ENCODE measurements at places on chromosomes 4 and X.

- DNase-seq, result peak; percentile 35
Observed at GRCh38 chr4:155667222-155667567, 547 bp downstream of the GUCY1A1 start.

- no peak for DNase-seq
Observed at GRCh38 chr4:84874619-84875018, 91.9 kb downstream of the WDFY3 start.

DNA sequence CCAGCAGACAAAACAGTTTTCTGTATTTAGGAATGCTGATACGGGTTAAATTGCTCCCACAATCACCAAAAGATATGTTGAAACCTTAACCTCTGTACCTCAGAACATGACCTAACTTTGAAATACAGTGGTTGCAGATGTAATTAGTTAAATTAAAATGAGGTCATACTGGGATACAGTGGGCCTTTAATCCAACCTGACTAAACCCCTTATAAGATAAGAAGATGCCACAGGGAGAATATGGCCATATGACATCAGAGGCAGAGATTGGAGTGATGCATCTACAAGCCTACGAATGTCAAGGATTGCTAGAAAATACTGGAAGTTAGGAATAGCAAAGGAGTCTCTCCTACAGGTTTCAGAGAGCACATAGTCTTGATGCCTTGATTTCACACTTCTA lies 32.1 kb upstream of the PARM1 start:
- DNase-seq, result no peak

DNA sequence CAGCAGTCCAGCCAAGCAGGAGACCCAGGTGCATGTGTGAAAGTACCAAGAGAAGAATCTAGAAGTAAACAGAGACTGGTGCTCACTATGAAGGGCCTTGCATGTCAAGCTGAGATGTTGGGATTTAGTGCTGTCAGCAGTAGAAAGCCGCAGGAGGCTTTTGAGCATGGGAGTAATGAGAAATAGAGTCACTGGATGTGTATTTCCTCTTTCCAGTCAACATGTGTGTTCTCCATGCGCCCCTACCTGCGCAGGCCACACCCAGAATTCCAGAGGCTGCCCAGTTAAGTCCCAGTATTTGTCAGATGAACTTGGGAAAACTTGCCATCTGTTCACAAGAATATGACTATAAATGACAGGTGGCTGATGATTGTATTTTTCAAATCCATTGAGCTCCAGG lies 4.5 kb upstream of the MAMLD1 start:
- no peak for DNase-seq

- no peak for DNase-seq
Observed at GRCh38 chr4:52172166-52172565, 121.1 kb downstream of the SPATA18 start.

All from hippocampal formation (tissue), 2 donors.